ENCODE measurements at places on chromosomes 11 and 22. TPM values are rescaled to one million over a fixed set of nuclear protein-coding genes. Genes with fewer than 3 reads are reported as not detected.

DNA sequence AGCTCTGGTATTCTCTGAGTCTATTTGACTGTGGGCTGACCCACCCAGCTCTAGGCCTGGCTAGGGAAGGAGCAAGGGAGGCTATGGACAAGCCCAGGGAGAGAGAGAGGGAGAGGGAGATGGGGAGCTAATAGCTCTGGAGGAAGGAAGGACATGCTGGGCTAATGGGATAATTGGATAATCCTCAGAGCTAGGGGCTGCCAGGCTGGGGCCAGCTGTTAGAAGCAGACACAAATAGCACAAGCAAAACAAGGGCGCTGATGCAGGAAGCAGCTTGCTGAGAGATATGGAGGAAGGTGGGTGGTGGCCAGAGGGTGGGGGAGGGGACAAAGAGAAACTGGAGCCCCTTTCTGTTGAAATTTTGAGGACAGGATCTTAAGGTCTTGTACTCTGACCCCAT lies 23.2 kb downstream of the ADORA2A start:
- DNase-seq, result no peak
- no peaks in the 10 kb centered on the region for H3K4me1 ChIP-seq
- no peaks in the 10 kb centered on the region for H3K27me3 ChIP-seq
- H3K36me3 ChIP-seq, result no peaks in the 10 kb centered on the region

The ASRGL1 gene
- total RNA-seq, result 7.0 TPM

DNA sequence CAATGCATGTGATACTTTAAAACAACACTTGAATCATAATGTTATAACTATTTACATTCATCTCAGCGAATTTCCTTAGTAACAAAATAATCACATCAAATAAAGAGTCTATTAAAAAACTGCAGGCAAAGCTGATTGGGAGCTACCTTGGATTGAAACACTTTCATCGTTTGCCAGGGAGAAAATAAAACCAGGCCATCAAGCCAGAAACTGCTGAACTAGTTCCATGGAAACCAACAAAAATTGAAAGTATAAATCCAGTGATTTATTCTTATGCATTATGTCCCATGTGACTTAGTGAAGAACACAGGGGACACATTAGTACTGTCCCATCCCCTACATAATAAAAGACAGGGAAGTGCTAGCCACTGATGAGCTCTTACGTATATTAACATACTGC lies 21.7 kb downstream of the SLC35F2 start:
- DNase-seq, result no peak
- peaks cover 13% of the 10 kb centered on the region for H3K4me1 ChIP-seq
- H3K4me3 ChIP-seq, result no peak overlapping the region
- no peaks in the 10 kb centered on the region for H3K36me3 ChIP-seq
- no peak overlapping the region for H3K27ac ChIP-seq

DNA sequence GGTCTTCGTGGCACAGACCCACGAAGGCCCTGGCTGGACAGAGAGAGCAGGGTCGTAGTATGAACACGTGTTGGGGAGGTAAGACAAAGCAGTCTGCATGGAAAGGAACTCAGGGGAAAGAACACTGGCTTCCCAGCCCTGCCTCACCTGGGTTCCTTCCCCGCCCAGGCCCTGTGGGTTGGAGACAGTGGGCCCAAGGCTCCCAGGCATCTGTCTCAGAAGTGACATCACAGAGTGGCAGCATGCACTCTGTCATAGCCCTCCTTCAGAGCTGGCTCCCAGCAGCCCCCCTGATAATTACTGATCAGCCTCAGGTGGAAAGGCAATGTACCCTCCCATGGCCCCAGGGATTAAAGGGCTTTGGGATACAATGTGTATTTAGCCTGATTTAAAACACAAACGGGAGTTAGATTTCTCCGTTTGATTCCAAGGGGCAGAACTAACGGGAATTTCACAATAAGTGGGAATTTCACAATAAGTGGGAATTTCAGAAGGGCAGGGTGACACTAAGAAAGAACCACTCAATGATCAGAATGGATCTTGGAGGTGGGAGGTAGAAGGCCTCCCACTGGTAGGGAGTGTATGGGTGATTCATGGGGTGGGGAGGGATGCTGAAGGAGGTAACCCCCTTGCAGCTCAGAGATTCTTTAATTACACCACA lies 65.1 kb downstream of the SLC22A12 start:
- H3K4me3 ChIP-seq, result no peak overlapping the region
- H3K36me3 ChIP-seq, result no peaks in the 10 kb centered on the region
- H3K27ac ChIP-seq, result no peak overlapping the region
- peaks cover 13% of the 10 kb centered on the region for H3K4me1 ChIP-seq
- no peaks in the 10 kb centered on the region for H3K27me3 ChIP-seq

GRCh38 chr11:124069429-124070401 lies 28.6 kb upstream of the OR10G7 start:
- H3K36me3 ChIP-seq, result no peaks in the 10 kb centered on the region
- H3K27ac ChIP-seq, result no peak overlapping the region

The OR51B4 gene
- not detected for total RNA-seq

- H3K4me1 ChIP-seq, result no peaks in the 10 kb centered on the region
- H3K4me3 ChIP-seq, result no peak overlapping the region
- no peak for DNase-seq
- H3K27ac ChIP-seq, result no peak overlapping the region
- no peaks in the 10 kb centered on the region for H3K36me3 ChIP-seq
Observed at GRCh38 chr11:99199341-99199740, 178.6 kb downstream of the CNTN5 start.

DNA sequence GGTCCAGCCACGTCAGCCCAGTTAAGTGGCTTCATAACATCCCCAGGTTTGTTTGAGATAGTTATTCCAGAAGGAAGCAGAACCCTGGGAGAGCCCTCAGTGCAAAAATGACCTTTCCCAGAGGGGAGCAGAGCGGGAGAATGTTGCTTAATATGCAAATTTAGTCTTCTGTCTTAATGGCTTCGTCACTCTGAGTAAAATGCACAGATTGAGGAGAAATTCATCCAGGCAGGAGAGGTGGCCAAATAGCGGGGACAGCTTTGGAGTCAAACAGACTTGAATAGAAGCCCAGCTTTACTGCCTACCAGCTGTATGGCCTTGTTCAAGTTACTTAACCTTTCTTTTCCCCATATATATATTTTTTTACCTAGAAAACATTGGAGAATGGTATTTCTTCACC lies 12.3 kb upstream of the NRGN start:
- H3K4me1 ChIP-seq, result no peaks in the 10 kb centered on the region
- no peaks in the 10 kb centered on the region for H3K27me3 ChIP-seq
- H3K27ac ChIP-seq, result no peak overlapping the region
- no peak for DNase-seq
- H3K36me3 ChIP-seq, result no peaks in the 10 kb centered on the region

DNA sequence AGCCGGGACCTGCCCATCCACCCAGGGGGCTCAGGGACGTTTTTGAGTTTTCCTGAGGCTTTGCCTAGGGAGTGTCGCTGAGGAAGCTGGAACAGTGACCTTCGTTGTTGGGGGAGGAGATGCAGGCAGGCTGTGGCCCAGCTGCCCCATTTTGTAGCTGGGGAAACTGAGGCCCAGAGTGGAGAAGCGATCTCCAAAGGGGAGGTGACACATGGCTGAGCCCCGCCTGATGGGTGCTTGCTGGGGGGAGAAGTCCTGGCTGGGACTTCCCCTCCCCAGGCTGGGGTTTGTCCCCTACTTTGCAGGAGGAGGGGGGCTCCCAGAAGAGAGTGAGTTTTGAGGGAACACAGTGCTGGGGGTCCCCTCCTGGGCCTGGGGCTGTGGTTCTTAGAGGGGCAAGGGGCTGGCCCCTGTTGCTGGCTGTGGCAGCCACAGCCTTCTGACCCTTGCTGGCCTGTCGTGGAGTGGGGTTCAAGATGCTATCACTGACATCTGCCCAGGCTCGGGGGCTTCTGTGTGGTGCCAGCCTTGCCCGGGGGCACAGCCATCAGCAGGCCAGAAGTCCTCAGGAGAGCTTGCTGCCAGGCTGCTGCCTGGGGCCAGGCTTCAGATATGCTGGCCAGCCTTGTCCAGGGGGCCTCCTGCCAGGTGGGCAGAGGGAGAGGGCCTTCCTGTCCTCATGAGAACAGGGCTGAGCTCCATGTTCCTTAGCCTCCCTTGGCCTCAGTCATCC lies 21.4 kb downstream of the KCNQ1 start:
- no peak overlapping the region for H3K4me3 ChIP-seq
- peaks cover 58% of the 10 kb centered on the region for H3K4me1 ChIP-seq
- DNase-seq, result peak; percentile 47
- H3K27ac ChIP-seq, result peak overlapping the region; percentile 85
- H3K36me3 ChIP-seq, result no peaks in the 10 kb centered on the region
- no peaks in the 10 kb centered on the region for H3K27me3 ChIP-seq

DNA sequence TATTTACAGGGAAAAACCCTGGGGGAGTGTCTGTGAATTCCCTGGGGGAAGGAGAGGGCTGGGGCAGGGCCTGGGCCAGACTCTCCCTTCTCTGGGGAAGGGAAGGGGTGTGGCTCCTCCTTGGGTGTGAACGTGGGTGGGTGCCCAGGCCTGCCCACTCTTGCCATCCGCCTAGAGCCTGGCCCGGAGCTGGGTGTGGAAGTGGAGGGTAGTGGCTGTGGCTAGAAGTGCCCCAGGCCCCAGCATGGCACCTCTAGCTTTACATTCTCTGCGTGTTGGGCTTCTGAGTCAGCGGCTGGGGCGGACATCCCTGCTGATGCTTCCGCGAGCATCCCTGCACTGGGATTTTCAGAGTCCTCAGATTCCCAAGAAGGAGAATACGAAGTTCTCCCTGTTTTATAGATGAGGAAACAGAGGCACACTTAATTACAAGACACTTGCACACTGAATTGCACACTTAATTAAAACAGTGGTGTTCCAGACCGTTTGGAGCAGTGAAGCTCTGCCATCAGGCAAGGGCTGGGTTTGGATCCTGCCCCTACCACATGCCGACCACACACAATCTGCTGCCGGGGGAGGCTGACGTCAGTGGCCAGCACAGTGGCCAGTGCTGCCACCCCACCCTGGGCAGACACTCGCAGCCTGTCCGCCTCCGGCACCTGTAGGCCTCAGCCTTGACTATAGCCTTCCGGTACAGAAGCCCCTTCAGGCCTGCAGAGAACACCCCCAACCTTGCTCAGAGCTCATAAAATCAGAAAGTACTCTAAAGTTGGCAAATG lies 7.6 kb downstream of the BAD start:
- no peak overlapping the region for H3K27ac ChIP-seq
- H3K4me3 ChIP-seq, result no peak overlapping the region
- H3K4me1 ChIP-seq, result peaks cover 26% of the 10 kb centered on the region
- H3K27me3 ChIP-seq, result no peaks in the 10 kb centered on the region
- DNase-seq, result no peak

- no peak overlapping the region for H3K27ac ChIP-seq
- peaks cover 96% of the 10 kb centered on the region for H3K36me3 ChIP-seq
- H3K4me3 ChIP-seq, result no peak overlapping the region
Observed at GRCh38 chr22:24367841-24368240, 59.6 kb upstream of the ADORA2A start.

DNA sequence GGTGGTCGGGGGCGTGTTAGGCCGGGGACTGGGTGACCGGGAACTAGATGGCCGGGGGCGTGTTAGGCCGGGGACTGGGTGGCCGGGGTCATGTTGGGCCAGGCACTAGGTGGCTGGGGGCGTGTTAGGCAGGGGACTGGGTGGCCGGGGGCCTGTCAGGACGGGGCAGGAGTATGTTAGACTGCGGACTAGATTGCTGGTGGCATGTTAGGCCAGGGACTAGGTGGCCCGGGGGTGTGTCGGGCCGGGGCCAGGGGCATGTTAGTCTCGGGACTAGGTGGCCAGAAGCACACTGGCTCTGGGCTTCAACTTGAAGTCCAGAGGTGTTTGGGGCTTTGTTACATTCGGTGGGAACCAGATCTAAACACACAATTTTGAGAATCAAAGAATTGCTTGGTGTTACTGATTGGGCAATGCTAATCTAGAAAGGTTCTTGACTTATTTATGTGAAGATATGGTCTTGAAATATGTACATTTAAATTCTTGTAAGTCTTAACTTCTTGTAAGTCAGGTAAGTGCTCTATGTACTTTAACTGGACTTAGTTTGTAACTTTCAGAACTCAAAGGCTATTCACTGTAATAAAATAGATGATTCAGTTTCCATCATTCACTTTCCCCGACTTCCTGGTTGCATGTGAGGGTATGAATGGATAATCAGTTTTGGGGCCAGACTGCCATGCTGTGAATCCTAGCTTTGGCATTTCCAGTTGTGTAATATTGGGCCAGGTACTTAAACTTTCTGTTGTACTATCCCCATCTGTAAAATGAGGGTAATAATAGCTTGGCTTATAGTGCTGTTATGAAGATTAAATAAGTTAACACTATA lies 1.1 kb downstream of the EXT2 start:
- H3K4me1 ChIP-seq, result no peaks in the 10 kb centered on the region
- H3K4me3 ChIP-seq, result peak overlapping the region; percentile 92
- DNase-seq, result no peak

GRCh38 chr11:39327302-39327701 lies 2132.2 kb downstream of the LRRC4C start:
- no peak for DNase-seq
- no peaks in the 10 kb centered on the region for H3K27me3 ChIP-seq
- H3K4me3 ChIP-seq, result no peak overlapping the region
- H3K4me1 ChIP-seq, result no peaks in the 10 kb centered on the region
- no peak overlapping the region for H3K27ac ChIP-seq

DNA sequence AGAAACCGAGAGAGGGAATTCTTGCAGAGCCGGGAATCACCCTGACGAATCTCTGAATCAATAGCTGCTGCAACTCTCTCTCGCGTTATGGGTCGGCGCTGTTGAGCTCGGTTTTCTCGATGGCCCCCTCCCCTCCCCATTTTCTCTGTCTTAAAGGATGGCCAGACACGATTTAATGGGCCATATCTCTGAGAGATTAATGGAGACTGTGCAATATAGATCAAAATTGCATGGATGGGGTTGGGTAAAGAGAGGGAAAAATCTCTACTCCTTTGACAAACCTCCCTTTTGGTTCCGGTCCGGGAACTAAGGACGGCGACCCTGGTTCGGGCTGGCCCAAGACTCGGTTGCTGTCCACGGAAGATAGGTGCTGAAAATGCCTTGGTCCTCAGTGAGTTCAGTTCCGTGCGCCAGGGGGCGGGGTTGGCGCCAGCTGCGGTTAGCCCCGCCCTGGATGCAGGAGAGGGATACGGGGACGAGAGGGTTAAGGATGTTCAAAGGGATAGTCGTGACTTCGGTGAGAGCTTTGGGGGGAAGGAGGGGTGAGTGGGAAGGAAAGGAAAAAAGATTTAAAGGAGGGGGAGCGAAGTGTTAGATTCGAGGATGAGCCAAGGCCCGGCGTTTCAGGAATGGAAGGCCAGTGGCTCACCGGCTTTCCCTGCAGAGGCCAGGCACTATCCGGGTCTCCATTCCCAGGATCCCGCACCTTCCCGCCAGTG lies 103.6 kb upstream of the HSD17B12 start:
- peaks cover 30% of the 10 kb centered on the region for H3K27me3 ChIP-seq
- peaks cover 79% of the 10 kb centered on the region for H3K4me1 ChIP-seq
- H3K27ac ChIP-seq, result no peak overlapping the region
- H3K4me3 ChIP-seq, result peak overlapping the region; percentile 40
- no peaks in the 10 kb centered on the region for H3K36me3 ChIP-seq

GRCh38 chr11:50192743-50193142 lies 160.1 kb downstream of the OR4C45 start:
- H3K4me1 ChIP-seq, result no peaks in the 10 kb centered on the region
- no peak overlapping the region for H3K27ac ChIP-seq
- no peaks in the 10 kb centered on the region for H3K36me3 ChIP-seq
- no peak overlapping the region for H3K4me3 ChIP-seq

DNA sequence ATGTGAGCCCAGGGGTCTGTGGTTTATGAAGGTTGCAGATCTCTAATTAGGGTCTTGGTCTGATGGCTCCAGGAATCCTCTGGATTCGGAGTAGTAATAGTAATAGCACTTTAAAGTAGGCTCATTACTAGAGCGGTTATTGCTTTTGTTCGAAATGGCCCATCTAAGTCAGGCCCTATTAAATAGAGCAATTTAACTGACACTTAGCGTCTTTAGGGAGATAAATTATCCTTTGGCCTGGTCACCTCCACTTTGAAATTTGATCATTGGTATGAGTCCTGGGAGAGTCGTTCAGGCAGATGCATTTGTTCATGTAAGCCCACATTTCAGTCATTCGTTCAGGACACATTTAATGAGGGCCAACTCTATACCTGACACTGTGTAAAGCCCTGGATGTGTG lies 54.8 kb downstream of the LDLRAD3 start:
- no peaks in the 10 kb centered on the region for H3K36me3 ChIP-seq
- no peak overlapping the region for H3K27ac ChIP-seq
- no peak overlapping the region for H3K4me3 ChIP-seq

The ACAD8 gene
- 17.6 TPM for total RNA-seq
